ENCODE measurements at places on chromosomes 5 and 9.

DNA sequence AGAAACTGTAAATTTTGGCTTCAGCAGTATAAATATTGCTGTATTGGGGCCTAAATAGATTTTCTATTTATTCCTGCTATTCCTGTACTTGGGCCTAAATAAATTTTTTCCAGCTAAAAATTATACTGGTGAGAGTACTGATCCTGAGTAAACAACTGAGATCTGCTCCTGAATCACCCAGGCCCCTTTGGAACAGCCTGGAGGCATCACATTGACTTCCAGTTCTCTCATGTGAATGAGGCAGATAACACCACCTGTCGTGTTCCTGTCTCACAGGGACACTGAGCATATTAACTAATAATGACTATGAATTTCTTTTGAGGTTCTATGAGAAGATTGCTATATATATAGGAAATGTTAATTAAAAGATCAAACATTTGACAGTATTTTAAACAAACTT, 119.5 kb upstream of the PLCXD3 start:
- no peak for DNase-seq

GRCh38 chr5:177097016-177097985, 10.6 kb downstream of the FGFR4 start:
- DNase-seq = no peak

DNA sequence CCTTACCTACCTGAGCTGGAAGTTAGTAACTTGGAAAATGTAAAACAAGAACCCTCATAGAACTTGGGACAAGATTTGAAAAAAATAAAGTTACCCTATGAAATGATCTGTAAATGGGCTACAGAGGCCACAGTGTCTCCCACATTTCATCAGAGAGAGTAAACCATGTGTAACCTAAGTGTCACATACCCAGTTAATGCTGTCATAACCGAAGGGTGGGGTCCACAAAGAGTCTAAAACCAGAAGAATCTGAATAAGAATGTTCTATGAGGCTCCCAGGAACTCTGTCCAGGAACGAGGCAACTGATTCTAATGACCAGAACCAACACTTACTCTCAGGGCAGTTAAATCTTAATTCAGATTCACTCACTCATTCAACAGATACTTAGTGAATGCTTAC, 1.0 kb upstream of the FAM13B start:
- no peak for DNase-seq

- DNase-seq = no peak
These were observed 166.9 kb upstream of the TRIM32 start for GRCh38 chr9:116520218-116520617.

- peak; percentile 68 for DNase-seq
These were observed 56.7 kb upstream of the SLC28A3 start for GRCh38 chr9:84397151-84397728.

DNA sequence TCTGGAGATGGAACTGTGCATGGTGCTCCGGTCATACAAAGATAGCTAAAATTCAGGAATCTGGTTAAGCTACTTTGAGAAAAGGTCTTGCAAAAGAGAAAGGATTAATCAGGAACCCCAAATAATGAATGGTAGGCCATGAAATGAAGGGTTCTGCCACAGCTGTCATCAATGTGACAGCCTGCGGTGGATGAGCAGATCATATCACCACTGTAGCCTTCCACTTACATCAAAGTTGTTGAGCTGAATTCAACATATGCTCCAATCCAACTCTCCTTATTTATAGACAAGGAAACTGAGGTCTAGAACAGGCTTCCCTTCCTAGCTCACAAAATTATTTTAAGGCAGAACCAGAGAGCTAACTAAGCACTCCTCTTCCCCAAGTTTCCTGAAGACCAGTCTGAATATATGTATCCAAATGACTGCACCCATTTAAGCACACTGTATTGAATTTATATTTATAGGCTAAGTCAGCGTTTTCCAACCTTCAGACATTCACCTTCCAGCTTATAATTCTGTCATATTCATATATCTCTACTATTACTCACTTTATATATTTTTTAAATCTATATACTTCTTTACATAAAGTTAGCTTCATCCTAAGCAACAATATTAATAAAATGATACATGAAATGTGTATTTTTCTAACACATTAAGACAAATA, 13.9 kb upstream of the PTGER4 start:
- DNase-seq = no peak
